MCF 10A (cell line): ENCODE measurements at places on chromosomes 4 and X. TPM values are rescaled to one million over a fixed set of nuclear protein-coding genes. Genes with fewer than 3 reads are reported as not detected.
A peak's percentile ranks its signal among the peaks of the same experiment; 100 is the strongest.

- no peak for DNase-seq
Observed at GRCh38 chrX:100600758-100601157, 16.0 kb downstream of the TNMD start.

DNA sequence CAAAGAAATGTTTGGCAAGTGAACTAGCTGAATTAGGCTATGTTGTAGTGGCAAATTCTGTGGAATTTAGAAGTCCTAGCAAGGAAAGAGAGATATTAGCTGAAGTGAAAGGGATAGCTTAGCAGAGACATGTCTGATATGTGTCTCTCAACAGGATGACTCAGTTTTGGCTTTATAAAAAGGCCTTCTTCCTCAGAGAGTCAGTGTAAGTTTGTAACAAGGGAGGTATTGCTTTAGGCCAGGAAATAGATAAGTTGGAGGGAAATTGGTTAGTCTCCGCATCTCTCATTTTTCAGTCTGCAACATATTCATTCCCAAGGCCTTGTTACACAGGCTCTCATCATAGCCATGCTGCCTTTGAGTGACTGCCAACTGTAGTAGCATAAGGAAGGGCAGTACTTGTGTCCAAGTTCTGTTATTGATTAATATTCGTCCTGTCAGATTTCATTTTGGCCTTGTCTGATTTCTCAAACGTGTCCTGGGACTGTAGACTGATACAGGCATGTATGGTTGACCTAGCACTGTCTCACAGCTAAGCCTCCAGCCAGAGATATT lies 4.0 kb downstream of the TMEM164 start:
- DNase-seq: no peak

DNA sequence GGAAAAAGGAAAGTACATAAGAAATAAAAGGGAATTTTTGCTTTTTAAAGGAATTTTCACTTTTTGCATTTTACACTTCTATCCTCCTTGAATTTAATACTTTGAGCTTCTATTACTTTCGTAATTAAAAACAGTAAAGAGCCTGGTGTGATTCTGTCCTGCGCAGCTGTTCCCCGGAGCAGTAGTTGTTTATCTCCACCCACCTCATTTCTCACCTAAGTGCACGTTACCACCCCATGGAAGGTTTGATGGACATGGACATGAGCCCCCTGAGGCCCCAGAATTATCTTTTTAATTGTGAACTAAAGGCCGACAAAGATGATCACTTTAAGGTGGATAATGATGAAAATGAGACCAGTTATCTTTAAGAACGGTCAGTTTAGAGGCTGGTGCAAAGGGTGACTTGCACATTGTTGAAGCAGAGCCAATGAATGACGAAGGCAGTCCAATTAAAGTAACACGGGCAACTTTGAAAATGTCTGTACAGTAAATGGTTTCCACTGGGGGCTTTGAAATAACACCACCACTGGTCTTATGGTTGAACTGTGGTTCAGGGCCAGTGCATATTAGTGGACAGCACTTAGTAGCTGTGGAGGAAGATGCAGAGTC lies 52.1 kb upstream of the TEX13D start:
- no peak for DNase-seq

DNA sequence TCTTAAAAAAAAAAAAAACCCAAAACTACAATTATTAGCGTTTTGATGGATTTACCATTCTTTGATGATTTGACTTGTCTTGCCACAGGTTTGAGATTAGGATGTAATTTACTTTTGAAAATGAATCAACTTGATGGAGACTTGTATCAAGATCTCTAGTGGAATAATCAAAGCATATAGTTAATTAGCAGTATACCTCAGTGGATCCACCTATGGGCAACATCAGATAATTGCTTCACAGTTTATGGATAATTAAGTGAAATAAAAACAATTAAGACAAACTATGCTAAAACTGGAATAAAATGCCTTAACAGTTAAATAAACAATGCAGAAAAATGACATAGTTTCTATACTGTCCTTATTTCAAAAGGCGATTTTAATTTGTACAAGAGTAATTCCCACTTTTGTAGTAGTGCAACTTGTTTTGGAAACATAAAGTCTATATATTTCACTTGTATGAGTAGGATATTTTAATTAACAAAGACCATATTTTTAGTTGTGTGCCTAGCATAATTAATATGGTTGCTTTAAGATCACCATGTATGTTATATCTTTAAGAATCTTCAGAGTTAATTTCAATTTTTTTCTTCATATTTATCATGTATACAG lies 4.2 kb downstream of the CPEB2 start:
- DNase-seq: peak; percentile 39

DNA sequence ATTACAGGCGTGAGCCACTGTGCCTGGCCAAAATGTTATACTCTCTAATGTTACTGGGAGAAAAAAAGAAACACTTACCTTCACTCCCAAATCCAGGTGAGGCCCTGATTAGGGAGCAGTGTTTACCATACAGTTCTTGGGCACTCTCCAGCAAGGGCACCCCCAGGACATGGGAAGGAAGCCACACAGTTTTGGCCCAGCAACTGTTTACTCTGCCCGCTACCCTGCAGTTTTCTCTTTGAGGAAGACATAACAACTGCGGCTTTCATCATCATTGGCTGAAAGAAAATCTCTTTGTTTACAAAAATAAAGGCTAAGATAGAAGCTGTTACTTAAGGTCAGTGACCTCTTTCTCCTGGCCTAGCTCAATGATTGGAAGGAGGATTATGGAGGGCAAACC lies 145.5 kb upstream of the DUSP21 start:
- peak; percentile 4 for DNase-seq

- peak; percentile 54 for DNase-seq
Observed at GRCh38 chr4:138182838-138183426, 59.2 kb downstream of the SLC7A11 start.

DNA sequence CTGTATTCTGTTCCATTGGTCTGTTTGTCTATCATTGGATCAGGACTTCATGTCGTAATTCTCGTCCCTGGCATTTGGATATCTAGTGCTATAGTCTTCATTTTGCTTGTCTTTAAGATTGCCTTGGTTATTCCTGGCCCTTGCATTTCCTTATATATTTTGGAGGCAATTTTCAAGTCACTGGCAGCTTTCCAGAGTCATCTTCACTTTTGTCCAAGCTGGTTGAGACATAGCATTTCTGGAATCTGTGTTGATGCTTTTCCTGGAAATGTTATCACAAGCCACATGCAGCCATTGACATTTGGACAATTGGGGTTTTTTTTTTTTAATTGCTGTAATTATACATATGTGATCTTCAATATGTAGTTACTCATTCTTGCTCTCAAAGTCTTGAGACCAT lies 45.2 kb upstream of the HGFAC start:
- no peak for DNase-seq

- DNase-seq: peak; percentile 52
Observed at GRCh38 chrX:55867181-55867651, 149.7 kb downstream of the RRAGB start.

IL9R gene
- 0.23 TPM in 1 of 2 replicates, not detected in the other for total RNA-seq

DNA sequence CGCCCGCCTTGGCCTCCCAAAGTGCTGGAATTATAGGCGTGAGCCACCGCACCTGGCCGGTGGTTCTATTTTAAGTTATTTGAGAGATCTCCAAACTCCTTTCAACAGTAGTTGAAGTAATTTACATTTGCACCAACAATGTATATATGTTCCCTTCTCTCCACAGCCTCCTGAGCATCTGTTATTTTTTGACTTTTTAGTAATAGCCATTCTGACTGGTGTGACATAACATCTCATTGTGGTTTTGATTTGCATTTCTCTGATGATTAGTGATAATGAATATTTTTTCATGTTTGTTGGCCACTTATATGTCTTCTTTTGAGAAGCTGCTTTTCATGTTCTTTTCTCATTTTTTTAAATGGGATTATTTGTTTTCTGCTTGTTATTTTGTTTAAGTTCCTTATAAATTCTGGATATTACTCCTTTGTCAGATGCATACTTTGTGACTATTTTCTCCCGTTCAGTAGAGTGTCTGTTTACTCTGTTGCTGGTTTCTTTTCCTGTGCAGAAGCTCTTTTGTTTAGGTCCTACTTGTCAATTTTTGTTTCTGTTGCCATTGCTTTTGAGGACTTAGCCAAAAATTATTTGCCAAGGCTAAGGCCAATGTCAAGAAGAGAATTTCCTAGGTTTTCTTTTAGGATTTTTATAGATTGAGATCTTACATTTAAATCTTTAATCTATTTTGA lies 213.2 kb downstream of the ARHGAP24 start:
- no peak for DNase-seq

F11 gene
- not detected in 2 replicates for total RNA-seq

APOOL gene
- 26.3 and 33.8 TPM in 2 replicates for total RNA-seq

- DNase-seq: peak; percentile 94
Observed at GRCh38 chr4:3436798-3437581, 4.8 kb upstream of the HGFAC start.

- peak; percentile 90 for DNase-seq
Observed at GRCh38 chr4:37601531-37601930, 84.6 kb downstream of the RELL1 start.

DNA sequence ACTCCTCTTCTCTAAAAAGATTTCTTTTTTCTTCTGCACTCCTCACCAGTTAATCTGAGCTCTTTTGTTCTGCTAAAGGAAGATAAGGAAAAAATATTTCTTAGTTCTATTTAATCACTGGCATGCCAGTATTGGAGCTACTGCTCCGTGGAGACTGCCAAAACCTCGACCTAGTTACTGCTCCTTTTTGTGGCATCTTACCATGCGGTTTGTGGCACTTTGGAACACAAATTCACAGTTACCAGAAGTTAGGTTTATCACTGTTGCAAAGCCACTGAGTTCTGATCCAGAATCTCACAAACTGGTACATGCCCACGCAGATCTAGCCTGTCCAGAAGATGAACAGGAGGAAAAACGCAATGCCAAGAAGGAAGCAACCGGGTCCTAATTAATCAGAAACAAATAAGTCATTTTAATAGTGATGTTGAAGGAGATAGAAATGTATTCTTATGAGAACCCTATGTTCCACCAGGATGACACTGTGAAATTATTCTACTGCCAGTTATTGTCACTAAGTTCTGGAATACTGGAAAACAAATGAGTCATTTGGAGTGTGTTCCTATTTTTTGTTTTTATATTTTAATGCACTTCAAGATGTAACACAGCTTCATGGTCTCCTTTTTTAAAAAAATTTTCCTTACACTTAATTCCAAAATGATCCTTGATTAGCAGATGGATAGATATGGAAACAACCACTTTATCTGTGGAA lies 106.7 kb upstream of the GK2 start:
- no peak for DNase-seq

FOXR2 gene
- total RNA-seq: not detected in 2 replicates

DNA sequence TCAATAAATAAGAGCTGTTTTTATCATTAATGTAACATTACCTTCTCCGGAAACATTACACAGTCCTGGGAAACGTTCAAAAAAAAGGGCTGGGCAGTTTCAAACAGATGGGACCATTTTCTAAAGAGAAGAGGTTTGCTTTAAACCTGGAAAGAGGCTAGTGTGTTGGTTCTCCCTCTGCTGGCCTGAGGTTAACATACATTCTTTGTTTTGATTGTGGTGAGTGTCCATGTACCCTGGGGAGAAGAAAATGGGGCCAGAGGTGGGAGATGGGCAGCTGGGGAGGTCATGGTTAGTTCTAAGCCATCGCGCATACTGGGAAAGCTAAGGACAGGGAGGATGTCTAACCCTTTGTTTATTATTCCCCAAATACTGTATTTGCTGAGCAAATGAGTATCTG lies 194.7 kb downstream of the CPEB2 start:
- DNase-seq: peak; percentile 30

DNA sequence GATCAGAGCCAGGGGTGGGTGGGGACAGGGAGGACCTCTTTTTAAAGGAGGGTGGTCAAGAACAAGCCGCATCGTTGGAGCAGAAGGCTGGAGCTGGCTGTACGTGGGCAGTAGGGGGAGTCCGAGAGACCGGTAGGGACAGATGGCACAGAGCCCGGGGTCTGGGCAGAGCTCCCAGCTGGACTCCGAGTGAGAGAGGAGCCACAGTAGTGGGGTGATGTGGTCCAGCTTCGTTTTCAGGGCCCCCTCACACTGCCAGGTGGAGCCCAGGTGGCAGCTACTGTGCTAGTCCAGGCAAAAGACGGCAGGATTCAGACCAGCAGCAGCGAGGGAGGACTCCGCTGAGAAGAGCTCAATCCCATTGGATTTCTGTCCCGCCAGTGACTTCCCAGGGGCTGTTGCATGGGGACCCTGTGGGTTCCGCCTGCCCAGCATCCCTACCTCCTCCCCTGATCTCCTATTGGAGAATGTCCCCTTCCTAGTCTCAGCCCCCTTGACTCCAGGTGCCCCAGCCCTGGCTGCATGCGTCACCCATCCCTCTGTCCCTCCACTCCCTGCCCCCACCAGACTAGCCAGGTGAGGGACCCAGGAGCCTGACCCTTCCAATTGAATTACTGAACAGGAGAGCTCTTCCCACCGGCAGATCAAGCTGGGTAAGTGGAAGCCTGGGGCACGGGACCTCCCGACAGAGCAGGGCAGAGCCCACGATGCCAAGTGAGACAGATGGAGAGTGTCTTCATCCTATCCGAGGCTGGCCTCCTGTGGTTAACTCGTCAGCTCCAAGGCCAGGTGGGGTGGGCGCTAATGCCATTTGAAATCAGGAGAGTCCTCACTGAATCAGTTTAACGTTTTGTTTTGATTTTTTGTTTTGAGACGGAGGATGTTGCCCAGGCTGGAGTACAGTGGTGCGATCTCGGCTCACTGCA lies 2.9 kb downstream of the ARHGAP4 start:
- peak; percentile 63 for DNase-seq

- no peak for DNase-seq
Observed at GRCh38 chr4:184641022-184641421, 8.2 kb downstream of the CASP3 start.

- DNase-seq: no peak
Observed at GRCh38 chr4:8155048-8155447, 3.6 kb downstream of the ABLIM2 start.

GRCh38 chr4:175891851-175892250 lies 79.8 kb upstream of the GPM6A start:
- DNase-seq: peak; percentile 49

FAAH2 gene
- 1.7 and 3.1 TPM in 2 replicates for total RNA-seq

GRCh38 chr4:180330521-180330920 lies 1912.7 kb upstream of the TENM3 start:
- no peak for DNase-seq

- DNase-seq: peak; percentile 34
Observed at GRCh38 chrX:15815779-15816437, 25.6 kb downstream of the ZRSR2 start.

- peak; percentile 27 for DNase-seq
Observed at GRCh38 chrX:36978886-36979285, 29.3 kb upstream of the FAM47C start.
